ENCODE measurements at places on chromosomes 2 and 18.

DNA sequence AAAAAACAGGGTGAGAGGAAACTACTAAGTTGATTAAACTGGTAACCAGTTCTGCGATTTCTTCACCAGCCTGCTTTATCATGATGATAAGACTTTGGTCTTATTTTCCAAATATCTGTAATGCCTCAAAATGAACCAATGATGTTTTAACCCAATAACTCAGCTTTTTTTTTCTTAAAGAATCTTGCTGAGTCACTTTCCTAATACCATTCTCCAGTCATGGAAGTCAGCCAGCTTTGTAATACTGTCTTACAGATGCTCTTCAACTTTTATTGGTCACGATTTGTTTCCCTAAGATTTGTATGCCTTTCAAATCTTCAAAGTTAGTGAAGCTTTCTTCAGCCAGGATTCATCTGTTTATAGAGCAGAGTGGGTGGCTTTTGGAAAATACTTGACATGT is 47.7 kb upstream of the SMIM21 start:
- peak; percentile 20 for DNase-seq

DNA sequence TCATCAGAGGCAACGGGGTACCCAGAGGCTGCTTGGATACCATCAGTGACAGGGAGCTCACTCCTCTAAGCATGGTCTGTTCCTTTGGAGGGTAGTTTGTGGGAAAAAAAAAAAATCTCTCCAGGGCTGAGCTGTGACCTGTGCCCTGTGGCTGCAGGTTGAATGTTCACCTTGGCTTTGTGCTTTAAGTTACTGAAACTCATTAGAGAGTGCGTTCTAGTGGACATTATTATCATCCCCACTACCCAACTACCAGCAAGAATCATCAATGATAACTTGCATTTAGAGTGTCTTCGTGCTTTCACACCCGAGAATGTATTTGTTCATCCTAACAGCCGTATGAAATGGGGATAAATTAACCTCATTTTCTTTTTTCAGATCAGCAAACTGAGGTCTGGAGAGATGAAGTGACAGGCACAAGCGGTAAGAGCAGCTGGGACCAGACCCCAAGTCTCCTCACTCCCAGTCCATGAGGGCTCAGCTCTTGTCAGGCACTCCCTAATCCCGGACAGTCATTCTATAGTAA is 157.5 kb upstream of the MYCN start:
- no peak for DNase-seq

DNA sequence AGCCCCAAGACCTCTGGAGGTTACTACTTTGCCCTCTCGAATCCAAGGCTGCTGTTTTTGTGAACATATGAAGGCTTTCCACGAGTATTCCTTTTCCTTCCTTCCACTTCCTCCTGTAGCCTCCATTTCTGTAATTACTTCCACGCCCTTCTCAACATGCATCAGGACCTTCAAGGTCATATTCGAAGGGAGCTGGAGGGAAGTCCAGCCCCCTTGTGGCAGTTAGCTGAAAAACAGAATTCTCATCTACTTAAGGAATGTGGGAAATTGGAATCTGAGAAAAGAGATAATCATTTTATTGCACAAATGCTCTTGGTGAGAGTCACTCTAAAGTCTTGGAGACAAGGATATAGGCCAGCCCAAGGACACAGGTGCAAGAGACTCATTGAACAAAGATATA is 1000.2 kb downstream of the TDRD15 start:
- no peak for DNase-seq

DNA sequence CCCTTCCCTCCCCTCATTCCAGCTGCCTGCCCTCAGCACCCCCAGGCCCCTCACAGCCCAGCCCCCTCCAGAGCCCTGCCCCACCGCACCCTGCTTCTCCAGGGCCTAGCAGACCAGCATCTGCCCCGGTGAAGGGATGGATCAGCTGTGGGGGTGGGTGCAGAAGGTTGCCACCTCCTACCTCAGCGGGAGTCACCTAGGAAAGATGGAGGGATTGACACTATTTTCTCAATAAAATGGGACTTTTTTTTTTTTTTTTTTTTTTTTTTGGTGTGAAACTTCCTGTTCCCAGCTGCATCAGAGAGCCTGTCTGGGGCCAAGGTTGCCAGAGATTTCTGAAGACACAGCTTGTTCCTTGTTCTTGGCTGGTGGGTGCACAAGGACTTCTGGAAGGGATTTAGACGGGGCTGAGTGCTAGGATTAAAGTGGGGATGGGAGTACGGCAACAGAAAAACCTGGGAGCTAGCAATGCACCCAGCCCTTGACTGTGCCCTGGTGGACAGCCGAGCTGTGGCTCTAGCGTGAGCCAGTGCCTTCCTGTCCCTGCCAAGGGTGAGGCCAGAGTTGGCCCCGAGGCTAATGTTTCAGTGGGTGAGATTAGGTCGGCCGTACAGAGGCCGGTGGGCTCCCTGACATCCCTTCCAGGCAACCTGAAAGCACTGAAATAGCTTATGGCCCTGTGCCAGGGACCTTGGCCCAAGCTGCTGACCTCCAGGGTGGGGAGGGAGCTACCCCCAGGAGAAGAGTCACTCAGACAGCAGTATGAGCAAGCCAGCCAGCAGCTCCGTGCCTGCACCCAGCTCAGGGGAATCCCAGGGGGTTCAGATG is 4.6 kb downstream of the B3GNT7 start:
- DNase-seq: no peak

DNA sequence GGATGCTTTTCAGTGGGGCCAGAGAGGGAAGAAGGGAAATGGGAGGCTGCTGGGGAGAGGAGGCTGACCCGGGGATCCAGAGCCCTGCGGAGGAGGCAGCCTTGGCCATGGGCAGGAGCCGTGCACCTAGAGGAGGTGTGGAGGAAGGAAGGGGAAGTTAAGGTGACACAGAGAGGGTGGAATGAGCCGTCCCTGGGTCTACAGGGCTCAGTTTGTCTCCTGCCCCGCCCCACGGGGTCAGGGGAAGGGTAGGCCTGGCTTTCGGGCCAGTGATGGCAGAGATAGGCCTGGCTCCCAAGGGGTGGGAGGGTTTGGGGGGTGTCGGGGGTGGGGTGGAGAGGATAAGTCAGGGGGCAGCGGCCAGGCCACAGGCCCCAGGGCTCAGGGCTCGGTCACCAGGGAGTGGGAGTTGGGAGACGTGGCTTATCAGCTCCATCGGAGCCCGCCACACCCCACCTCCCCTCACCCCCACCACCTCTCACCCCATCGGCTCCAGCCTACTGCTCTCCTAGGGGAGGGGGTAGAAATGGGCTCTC is 39.5 kb upstream of the NOTO start:
- DNase-seq: no peak

DNA sequence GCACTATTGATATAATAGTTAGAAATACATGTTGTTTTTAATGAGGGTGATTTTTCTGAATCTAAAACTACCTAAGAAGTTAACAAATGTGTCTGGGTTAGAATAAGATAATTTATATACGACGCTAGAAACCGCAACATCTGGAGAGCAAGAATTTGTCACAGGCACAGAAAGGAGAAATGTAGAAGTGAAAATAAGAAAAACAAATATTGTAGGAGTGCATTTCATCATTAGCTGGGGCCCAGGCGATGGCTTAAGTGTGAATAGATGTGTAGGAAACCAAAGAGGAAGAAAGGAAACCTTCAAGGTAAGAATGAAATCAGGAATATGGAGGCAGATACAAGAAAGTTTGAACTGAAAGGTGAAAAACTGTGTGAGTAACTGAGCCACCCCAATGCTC is 90.3 kb downstream of the LRP2 start:
- no peak for DNase-seq

DNA sequence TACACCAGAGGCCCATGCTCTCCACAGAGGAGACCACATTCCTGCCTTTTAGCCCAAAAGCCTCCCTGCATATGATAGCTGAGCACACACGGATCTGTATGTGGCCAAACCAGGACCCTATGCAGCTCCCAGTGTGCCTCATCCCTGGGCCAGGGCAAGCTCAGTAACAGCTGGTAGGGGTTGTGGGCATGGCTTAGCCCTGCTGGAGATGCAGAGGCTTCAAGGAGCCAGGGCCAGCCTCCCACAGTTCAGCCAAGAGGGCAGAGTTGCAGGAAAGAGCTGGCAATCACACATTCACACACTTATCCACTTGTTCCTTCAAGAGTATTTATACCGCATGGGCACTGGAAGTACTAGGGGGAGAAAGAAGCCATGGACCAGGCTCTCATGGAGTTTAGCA is 1.6 kb upstream of the LIMS2 start:
- DNase-seq: no peak

GRCh38 chr2:134683561-134684112 is 35.2 kb downstream of the TMEM163 start:
- DNase-seq: no peak

- DNase-seq: no peak
Measured at GRCh38 chr2:192072778-192073177, 122.0 kb downstream of the TMEFF2 start.

- no peak for DNase-seq
Measured at GRCh38 chr2:69961496-69961895, at the start of gene ASPRV1. ASPRV1 (minus strand) TSS chr2:69961631; CDS start chr2:69961436, 195 bp downstream.

- DNase-seq: no peak
Measured at GRCh38 chr2:200575957-200576356, 9.9 kb upstream of the AOX1 start.

DNA sequence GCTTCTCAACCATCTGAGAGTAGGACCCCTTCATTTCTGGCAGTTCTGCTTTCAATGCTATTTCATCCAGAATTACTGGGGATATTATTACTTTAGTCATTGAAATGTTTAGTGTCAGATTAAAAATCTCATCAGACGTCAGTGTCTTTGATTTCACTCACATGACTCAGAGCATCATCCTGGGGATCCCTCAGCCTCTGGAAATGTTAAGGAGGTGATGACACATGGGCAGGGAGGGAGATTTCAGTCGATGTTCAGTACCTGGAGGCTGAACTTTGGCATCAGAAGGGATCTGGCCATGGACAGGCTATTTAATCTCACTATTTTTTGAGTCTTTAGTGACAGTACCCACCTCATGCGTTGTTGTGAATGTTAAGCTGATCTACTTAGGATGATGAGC is 39.1 kb downstream of the OSBPL6 start:
- DNase-seq: no peak

GRCh38 chr2:232139786-232140562 is 178.5 kb downstream of the DIS3L2 start:
- no peak for DNase-seq

DNA sequence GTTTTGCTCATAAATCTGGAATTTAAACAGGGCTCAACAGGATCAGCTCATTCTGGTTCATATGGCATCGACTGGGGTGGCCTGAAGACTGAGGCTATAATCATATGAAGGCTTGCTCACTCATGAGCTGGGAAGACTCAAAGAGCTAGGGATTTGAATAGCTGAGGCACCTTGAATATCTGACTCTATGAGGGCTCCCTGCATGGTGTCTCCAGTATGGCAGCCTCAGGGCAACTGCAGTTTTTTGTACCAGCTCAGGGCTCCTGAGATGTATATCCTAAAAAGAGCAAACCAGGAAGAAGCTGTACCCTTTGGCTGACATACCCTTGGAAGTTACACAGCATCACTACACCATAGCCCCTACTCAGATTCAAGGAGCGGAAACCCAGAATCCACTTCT is 15.3 kb upstream of the GPR39 start:
- DNase-seq: no peak

GRCh38 chr18:43125471-43125870 is 10.0 kb upstream of the RIT2 start:
- DNase-seq: no peak

DNA sequence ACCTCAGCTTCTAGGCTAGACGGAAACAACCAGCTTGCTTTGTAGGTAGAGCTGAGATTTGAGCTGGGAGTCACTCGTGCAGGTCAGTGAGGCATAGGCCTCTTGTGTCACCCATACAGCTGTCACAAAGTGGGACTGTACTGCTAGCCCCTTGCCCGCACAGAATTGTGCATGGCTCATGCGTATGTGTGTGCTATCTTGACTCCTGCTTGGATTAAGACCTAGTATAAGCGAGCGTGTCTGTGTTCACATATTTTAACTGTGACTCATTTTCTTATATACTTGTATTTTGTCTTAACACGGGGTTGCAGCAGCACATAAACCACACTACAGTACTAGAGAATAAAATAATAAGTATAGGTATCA is 20.1 kb downstream of the CEP68 start:
- DNase-seq: no peak

- DNase-seq: no peak
Measured at GRCh38 chr18:59874166-59874565, 25.6 kb upstream of the PMAIP1 start.

DNA sequence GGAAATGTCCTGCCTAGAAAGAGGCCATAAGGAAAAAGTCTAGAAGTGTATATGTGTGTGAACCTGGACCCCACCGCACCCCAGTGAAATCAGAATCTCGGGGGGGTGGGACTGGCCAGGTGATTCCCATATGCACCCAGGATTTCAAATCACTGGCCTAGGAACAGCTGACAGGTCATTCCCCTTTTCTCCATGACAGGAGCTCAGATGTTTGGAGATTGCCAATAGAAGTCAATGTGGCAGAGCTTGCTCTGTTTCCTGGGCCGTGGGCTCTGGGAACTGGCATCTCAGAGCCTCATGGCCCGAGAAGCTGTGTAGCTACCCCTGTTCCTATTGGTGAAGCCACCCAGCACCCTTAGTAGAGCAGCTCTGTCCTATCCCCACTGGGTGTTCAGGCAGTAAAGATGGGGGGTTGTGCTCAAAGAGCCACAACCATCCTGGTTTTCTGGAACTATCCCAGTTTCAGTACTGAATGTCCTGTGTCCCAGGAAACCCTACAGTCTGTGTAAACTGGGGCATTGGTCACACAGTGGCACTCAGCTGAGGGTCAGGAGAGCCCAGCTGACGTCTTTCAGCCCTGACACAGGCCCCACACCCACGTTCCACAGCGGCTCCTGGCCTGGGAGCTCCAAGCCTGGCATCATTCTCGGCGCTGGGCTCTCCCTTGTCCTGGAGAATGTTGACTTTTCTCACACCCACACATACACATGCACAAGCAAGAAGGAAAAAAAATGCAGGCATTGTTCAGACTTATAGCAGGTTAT is 18.9 kb downstream of the GNLY start:
- DNase-seq: peak; percentile 32

- DNase-seq: no peak
Measured at GRCh38 chr2:10185046-10185445, 62.5 kb downstream of the RRM2 start.

GRCh38 chr18:36281936-36282335 is 15.6 kb upstream of the FHOD3 start:
- no peak for DNase-seq

DNA sequence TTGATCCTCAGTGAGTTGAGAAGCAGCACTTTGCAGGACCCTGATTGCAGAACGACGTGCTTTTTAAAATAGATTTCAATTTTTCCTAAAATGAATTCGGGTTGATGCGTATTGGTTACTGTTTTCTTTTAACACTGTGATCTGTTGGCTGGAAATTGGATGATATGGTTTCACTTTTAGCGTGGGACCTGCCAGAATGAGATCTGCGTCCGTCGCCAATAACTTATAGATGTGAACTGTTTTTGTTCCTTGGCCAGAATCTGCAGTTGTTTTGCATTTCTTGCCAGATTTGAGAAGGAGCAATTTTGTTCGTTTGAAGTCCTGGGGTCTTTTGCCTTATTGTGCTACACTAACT is 703 bp downstream of the UGGT1 start:
- no peak for DNase-seq

GRCh38 chr2:8806885-8807704 is 30.3 kb downstream of the KIDINS220 start:
- DNase-seq: no peak
